Fibroblast of mammary gland (primary cell): ENCODE measurements at places on chromosomes 5 and 9.

- no peak for DNase-seq
Measured at GRCh38 chr9:99079542-99079941, 25.4 kb upstream of the TGFBR1 start.

GRCh38 chr5:86749841-86750240 is 132.1 kb downstream of the COX7C start:
- DNase-seq = no peak

GRCh38 chr5:110341836-110342235 is 384.6 kb downstream of the TMEM232 start:
- no peak for DNase-seq

DNA sequence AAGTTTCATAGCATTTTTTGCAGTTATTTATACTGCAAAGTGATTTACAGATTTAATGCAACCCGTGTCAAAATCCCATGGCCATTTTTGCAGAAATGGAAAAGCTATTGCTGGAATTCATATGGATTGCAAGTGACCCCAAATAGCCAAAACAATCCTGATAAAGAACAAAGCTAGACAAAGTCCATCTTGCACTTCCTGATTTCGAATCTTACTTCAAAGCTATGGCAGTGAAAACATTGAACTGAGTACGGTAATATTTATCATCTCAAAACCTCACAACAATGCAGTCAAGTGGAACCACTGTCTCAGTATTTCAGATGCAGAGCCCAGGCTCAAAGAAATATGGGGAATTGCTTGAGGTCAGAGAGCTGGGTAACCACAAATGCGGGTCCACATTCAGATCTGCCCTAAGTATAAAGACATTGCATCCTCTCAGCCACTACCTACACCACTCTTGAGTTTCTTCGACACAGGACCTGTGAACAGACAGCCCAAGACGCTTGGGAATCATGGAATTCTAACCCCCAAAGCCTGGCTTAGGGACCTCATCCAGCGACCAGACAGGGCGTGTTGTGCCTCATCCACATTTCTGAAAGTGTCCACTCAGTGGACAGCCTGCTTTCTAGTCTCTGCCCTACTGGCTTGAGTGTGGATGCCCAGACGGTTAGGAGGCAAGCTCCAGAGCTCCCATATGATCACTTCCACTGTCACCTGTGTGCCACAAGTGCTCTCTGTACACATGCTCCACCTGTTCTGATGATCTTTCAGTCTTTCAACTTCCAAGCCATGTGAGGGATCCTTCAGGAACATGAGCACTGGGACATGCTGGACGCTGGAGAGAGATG is 39.3 kb upstream of the KCNIP1 start:
- DNase-seq = no peak

DNA sequence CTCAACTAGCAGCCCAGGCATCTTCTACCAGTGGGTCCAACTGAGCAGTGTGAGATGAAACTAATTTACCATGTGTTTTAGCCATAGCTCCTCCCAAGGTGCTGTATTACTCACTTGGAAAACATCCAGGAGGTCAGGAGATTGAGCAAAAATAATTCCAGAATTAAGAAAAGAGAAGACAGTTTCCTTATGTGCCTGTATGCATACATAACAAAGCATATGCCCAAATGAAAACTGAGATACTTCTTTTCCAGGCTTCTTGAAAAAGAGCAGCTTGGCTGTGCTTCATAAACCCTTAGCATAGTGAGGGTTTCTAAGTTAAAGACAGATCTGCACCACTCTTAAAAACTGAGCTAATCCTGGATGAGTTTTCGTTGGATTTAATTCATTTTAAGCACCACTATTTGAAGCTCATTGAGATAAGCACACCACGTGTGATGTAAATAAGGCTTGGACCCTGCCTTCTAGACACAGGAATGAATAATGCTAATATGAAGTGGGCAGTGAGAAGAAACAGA is 119.4 kb downstream of the ADAMTS12 start:
- DNase-seq = peak; percentile 89

DNA sequence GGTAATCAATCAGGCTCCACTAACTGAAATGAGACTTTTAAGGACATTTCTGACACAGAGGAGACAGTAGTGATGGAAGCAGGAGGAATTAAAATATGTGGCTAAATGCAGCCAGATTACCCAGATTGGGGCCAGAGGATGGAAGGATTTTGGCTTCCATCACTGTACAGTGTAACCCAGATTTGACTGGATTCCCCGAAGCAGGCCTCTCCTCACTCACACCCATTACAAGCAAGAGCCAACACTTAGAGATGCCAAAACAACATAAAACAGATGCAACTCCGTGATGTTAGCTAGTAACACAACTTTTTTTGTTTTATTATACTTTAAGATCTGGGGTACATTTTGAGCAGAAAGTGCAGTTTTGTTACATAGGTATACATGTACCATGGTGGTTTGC is 17.6 kb downstream of the TEK start:
- DNase-seq = no peak
